CMK (cell line): ENCODE measurements at places on chromosomes 1 and 21.

DNA sequence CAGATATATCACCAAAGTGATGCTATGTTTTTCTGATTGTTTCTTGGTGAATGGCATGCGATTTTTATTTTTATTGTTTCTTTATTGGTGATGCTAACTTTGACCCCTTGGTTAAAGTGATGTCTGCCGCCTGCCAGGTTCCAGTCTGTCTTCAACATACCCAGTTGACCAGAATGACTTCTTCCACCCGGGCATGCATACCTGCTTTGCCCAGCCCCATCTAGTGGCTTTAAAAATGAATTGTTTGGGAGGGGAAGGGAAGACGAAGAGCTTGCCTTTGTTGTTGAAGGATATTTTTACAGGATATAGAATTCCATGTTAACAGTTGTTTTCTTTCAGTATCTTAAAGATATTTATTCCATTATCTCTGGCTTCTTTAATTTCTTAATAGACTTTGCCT is 65.1 kb downstream of the ATG4C start:
- no peak for DNase-seq

GRCh38 chr1:158362482-158362881 is 8.8 kb downstream of the CD1E start:
- DNase-seq, result no peak

- no peak for DNase-seq
These were observed 33.2 kb upstream of the ENO1 start for GRCh38 chr1:8911416-8912309.

DNA sequence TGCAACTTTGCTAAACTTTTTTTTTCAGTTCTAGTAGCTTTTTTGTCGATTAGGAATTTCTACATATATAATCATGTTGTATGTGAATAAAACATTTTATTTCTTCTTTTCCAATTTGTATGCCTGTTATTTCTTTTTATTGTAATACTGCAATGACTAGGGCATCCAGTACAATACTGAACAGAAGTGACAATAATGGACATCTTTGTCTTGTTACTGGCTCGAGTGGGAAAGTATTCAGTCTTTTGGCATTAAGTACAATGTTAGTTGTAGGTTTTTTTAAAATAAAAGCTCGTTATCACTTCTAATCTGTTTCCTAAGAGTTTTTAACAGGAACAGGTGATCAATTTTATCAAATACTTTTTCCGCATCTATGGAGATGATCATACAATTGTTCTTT is 9.8 kb downstream of the STPG1 start:
- DNase-seq, result no peak

GRCh38 chr1:198056255-198056654 is 100.5 kb upstream of the NEK7 start:
- no peak for DNase-seq
